ENCODE measurements at places on chromosomes 2 and 18.

- DNase-seq: no peak
These were observed 103.8 kb upstream of the COPS8 start for GRCh38 chr2:236981701-236982485.

GRCh38 chr18:61308004-61308403, 25.2 kb upstream of the CDH20 start:
- no peak for DNase-seq

DNA sequence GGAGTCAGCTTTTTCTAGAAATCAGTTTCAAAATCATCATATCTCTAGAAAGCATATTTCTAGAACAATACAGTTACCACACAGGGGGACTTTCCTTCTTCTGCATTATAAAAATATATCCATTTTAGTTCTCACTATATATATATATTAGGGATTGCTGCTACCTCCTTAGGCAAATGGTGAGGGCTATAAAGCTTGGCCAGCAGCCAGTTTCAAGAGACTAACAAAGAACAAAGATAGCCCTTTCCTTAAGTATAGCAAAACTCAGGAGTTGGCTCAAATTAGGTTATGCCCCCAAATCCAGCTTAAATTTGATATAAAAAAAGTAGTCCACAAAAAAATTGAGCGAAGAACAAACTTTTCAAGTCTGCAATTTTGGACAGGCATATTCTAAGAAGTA, 70.0 kb downstream of the EIF2AK3 start:
- DNase-seq: no peak

DNA sequence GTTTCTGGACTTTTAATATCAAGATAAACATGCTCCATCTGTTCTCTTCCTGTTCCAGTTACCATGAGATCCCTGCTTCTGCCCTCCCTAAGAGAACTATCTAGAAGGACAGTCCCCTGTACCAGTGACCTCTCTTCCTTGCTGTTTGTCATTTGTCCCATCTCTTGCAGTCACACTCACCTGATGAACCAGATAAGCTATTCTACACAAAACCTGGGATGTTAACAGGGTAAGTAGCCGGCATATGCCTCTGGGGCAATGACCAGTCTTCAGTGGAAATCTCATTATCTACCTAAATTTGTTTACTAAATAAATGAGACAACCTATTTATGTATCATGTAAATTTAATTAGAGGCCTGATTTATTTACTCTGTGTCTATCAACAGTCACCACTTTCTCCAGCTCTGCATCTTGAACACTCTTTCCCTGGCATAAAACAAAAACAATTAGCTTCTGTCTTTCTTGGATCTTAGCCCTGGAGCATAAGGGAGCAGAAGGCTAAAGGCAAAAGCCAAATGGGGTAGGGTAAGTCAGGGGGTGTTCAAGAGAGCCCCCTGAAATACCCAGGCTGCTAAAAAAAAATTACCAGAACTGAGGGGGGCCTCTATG, 337.7 kb downstream of the ALK start:
- DNase-seq: no peak
